NCI-H69 (cell line): ENCODE measurements at places on chromosomes 12 and 14.
A peak's percentile ranks its signal among the peaks of the same experiment; 100 is the strongest.

DNA sequence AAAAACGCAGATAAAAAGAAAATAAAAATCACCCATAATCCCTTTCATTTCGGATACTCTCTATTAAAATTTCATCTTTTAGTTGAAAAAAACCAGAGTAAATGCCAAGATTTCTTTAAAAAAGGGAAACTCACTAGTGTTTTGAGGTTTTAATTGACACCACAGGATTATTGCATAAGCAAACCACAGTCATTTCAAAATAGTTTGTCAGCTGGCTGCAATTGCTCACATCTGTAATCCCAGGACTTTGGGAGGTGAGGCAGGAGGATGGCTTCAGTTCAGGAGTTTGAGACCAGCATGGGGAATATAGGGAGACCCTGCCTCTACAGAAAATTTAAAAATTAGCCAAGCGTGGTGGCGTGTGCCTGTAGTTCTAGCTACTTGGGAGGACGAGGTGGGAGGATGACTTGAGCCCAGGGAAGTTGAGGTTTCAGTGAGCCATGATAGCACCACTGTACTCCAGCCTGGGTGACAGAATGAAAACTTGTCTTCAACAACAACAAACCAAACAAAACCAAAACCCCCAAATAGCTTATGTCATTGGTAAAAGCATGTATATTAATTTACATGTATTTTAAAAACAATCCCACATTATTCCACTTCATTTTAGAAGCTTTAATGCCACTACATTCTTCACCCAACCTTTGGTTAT, 48.8 kb downstream of the SYNE2 start:
- no peak for DNase-seq

DNA sequence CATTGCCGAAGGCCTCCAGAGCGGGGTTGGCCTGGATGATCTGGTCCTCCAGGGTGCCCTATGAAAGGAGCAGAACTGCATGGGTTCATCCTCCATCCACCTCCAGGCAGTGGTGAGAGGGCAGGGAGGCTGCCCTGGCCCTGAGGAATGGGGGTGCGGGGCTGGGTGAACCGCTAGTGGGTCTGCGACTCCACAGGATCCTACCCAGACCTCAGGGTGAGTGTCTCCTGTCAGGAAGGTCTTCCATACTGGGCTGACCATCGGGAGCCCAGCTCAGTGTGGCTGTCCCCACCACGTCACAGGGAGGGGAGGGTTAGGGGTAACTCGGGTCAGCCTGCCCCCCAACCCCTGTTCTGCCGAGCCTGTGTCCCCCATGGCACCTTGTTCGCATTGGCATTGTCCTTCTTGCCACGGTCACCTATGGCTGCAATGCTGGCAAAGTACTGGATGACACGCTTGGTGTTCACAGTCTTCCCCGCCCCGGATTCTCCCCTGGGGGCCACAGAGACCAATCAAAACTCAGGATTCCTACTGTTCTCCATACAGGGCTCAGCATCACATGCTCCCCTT, 3.7 kb downstream of the MYH6 start:
- DNase-seq: no peak

DNA sequence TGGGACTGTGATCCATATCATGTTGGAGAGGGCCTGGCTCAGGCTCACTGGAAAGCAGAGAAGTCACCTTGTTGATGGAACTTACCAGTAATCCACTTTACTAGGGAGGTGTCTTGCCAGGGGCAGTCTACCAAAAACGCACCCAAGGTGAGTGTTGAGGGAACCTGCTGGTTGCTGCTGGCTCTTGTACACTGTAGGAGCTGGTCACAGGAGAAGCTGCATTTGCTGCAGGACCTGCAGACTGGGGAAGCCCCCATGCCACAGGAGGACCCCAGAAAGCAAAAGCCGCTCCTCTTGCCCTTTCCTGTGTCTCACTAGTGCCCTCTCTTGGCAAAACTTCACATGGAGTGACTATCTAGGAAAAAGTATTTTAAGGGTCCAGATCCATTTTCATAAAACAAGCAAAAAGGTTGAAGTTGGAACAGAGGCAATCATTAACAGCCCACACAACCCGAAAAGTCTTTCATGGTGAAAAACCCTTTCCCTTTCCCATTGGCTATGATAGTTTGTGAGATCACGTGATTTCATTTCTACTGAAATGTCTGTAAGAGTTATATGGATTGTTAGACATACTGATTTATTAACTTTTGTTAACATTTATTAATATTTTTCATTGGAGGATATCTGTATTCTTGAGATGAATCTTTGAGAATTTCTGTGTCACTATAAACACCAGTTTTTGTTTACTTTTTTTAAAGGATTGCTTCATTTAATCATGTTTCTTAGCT, 59.2 kb downstream of the RASSF8 start:
- DNase-seq: peak; percentile 27

DNA sequence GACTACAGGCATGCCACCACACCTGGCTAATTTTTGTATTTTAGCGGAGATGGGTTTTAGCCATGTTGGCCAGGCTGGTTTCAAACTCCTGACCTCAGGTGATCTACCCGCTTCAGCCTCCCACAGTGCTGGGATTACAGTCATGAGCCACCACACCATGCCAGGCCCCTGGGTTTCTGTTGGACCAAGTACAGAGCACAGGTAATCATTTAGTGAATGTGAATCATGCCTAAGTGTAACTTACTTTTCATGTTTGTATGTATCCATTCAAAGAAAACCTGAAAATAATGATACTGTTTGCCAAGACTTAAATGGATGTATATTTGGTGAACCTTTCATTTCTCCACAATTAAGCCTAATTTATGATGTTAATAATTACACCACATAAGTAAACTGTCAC, 65.9 kb downstream of the FGD6 start:
- peak; percentile 83 for DNase-seq

DNA sequence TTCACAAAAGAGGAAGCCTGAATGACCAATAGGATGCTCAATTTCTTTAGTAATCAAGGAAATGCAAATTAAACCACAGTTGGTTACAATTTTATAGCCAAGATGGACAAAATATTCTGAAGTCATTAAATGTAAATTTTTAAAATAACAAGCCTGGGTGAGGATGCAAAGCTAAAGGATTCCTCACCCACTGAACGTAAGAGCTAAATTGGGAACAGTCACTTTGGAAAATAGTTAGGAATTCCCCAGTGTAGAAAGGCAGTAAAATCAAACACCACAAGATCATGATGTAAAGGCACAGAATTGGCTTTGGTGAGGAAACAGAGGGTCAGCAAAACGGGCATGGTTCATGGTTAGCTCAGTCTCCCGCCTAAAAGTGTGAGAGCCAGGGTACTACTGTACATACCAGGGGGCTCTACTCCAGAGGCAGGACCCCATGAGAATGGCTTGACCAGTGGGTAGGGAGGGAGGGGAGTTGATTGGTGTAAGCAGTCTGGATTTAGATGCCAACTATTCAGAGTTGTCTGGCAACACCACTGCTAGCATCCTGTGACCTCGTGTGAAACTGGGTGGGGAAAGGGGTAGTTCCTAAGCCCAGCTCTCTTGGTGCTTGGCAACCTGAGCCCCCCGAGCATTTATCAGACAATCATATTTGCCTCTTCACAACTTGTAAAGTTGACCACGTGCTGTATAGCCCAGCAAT, 213.4 kb upstream of the EGLN3 start:
- no peak for DNase-seq

GRCh38 chr14:47507861-47508260, 167.5 kb downstream of the MDGA2 start:
- DNase-seq: no peak

DNA sequence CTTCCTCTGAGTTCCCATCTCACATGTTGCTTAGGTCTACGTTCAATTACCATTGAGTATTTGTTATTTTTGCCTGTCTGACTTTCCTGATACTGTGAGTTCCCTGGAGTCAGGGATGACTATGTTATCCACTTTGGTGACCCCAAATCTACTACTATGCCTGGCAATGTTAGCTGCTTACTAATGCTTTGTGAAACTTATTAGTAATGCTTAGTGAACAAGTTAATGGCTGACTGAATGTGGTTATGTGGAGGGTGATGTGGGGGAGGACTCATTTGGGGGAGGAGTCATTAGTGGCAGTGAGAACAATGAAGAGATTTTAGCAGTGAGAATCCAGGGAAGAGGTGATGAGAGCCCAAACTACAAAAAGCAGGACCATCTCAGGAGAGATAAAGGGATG, 121.6 kb downstream of the KTN1 start:
- no peak for DNase-seq

DNA sequence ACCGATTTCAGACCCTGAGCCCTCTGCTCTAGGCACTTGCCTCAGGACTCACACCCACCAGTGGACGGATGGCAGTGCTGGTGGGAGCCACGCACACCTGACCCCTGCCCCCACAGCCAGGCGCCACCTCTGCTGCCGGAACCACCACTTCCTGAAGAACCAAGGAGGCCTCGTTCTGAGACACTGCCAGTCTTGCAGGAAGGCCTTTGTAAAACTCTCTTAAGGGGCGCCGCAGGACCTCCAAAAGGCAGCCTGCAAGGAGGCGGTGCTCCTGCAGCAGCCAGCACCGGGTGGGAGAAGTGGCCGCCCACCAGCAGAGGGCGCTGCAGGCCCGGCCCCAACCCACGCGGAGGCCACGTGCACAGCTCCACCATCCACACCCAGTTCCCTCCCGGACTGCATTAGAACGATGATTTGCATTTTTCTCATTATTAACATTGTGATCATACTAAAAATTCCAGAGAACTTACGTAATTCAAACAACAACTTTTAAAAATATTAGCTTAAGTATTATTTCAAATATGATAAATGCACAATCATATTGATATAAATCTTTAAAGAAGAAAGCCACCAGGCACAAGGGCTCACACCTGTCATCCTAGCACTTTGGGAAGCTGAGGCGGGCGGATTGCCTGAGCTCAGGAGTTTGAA, 12.8 kb downstream of the STX2 start:
- peak; percentile 60 for DNase-seq

- DNase-seq: no peak
These were observed 179.3 kb upstream of the GZMB start for GRCh38 chr14:24813089-24813815.

DNA sequence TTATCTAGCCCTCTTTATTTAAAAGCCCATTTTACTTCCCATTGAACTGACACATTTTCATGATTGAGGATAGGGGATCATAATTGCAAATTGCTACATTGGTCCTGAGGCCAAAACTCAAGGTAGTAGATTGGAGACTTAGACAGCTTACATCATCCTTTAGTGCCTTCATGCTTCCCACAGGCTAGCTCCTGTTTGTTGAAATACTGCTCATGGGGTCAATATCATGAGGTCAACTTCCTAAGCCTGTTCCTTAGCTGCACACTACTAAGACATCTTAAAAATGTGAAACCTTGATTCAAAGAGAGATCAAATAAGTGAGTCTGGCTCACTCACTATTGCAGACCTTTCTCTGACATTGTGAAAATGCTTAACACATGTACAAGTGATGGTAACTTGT, 113.0 kb downstream of the TBC1D30 start:
- no peak for DNase-seq

DNA sequence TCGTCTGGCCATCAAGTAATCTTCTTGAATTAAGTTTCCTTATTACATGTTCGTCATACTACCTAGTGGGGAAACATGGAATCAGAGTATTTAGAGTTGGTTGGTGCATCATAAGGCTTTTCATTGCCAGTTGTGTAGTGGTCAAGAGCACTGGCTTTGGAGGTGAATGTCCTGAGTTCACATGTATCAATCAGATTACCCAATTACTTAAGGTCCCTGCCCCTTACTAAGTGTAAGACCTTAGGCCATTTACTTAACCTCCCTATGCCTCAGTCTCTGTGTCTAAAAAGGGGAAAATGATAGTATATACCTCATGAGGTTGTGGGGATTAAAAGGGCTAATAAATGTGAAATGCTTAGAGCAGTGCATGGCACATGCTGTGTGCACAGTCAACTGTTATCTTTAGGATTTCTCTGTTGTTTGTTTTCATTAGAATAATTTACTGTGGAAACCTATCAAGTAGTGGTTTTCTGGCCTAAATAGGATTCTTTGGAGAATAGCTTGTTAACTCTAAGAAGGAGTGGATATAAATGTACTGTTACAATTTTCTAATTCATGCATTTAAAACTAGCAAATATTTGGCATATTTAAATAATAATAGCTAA, 27.0 kb downstream of the MSRB3 start:
- DNase-seq: no peak

GRCh38 chr14:77791225-77791600, 8.7 kb upstream of the ADCK1 start:
- no peak for DNase-seq

DNA sequence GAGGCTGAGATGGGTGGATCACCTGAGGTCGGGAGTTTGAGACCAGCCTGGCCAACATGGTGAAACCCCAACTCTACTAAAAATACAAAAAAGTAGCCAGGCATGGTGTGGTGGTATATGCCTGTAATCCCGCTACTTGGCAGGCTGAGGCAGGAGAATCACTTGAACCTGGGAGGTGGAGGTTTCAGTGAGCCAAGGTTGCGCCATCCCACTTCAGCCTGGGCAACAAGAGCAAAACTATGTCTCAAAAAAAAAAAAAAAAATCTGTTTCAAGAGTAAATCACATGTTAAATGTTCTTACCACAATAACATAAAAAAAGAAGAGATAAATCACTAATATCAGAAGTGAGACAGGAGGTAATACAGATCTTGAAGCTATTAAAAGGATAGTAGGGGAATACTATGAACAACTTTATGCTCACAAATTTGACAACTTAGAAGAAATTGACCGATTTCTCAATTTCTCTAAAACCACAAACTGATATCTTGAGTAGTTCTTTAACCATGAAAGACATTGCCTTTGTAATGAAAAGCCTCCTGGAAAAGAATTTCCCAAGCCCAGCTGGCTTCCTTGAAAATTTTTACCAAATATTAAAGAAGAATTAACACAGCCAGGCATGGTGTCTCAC, 37.7 kb downstream of the TAOK3 start:
- DNase-seq: no peak
